ENCODE measurements at places on chromosomes 4 and X.
A peak's percentile ranks its signal among the peaks of the same experiment; 100 is the strongest.

- H3K4me3 ChIP-seq = no peak overlapping the region
- no peak overlapping the region for H3K27ac ChIP-seq
- H3K27me3 ChIP-seq = no peaks in the 10 kb centered on the region
- H3K4me1 ChIP-seq = no peaks in the 10 kb centered on the region
Measured at GRCh38 chrX:109393859-109394258, 88.0 kb downstream of the GUCY2F start.

GRCh38 chr4:104217526-104217925 is 277.2 kb downstream of the CXXC4 start:
- DNase-seq = no peak
- no peak overlapping the region for H3K4me3 ChIP-seq
- no peaks in the 10 kb centered on the region for H3K27me3 ChIP-seq
- no peaks in the 10 kb centered on the region for H3K4me1 ChIP-seq

GRCh38 chr4:160808174-160808573 is 1355.6 kb downstream of the FSTL5 start:
- DNase-seq = no peak
- H3K4me1 ChIP-seq = no peaks in the 10 kb centered on the region
- no peaks in the 10 kb centered on the region for H3K27me3 ChIP-seq
- no peak overlapping the region for H3K27ac ChIP-seq
- H3K4me3 ChIP-seq = no peak overlapping the region

GRCh38 chr4:108637856-108638255 is 12.5 kb upstream of the OSTC start:
- H3K27me3 ChIP-seq = no peaks in the 10 kb centered on the region
- H3K36me3 ChIP-seq = peaks cover 14% of the 10 kb centered on the region
- peak overlapping the region; percentile 36 for H3K27ac ChIP-seq
- DNase-seq = peak; percentile 62

DNA sequence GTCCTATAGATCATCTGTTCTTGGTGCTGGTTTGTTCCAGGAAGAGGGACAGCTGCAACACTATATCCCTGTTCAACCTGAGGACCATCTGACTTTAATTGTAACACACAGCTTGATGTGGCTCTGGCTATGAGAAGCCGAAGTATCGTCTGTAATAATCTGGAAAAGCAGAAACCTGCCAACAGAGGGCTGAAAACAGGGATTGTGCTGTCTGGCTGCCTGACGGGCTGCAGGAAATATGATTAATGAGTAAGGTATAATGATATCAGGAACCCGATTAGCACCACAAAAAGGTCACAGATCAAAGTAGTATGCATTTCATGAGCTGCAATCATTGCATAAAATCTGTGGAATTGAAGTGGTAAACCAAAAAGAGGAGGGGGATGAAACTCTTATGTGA is 170.4 kb upstream of the MAB21L2 start:
- no peaks in the 10 kb centered on the region for H3K27me3 ChIP-seq
- H3K4me1 ChIP-seq = no peaks in the 10 kb centered on the region
- no peaks in the 10 kb centered on the region for H3K36me3 ChIP-seq
- no peak overlapping the region for H3K27ac ChIP-seq
- no peak for DNase-seq

DNA sequence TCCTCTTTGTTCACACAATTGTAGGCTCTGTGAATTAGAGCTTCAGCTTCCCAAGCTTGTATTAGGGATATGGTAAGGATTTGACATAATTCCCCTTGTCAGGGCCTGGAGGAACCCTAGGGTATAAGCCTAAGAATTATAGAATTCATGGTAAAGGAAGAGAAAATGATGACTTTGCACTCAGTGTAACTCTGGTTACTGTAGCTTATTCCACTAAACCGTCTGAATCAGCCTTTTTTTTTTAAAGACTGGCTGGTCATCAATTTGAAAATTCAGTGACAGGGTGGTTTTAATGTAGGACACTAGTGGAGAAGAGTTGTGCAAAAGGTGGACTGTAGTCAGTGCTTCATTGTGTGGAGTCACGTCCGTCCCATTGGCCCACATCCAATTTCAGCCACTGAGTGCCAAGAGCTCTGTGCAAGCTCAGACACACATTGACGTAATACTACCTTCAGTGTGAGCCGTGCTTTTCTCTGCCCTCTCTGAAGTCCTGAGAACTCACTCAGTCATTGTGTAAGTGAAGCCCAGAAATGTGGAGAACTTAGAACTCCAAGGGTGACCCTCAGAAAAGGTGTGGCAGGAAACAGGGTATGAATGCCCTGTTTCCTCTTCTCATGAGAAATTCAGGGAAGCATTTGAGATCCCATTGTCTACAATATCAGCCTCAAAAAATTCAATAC is 449.8 kb downstream of the C4orf33 start:
- no peaks in the 10 kb centered on the region for H3K4me1 ChIP-seq
- no peak overlapping the region for H3K4me3 ChIP-seq
- no peaks in the 10 kb centered on the region for H3K27me3 ChIP-seq
- no peak overlapping the region for H3K27ac ChIP-seq
- no peaks in the 10 kb centered on the region for H3K36me3 ChIP-seq

DNA sequence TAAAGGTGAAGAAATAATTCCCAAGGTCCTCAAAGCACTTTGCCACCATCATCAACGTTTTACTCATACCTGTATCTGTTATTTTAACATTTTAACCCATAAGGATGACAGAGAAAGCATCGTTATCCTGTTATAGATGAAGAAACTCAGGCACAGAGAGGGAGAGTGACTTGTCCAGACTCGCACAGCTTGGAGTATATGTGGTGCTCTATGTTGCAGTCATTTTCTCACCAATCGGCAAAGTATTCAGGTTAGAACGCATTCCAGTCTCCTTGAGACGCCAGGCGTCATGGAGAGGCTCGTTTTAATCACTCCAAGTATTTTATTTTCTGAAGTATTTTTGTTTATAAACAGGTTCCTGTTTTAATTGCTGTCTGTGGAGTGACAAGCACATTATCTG is 73.5 kb downstream of the IRF2 start:
- H3K27me3 ChIP-seq = no peaks in the 10 kb centered on the region
- H3K4me3 ChIP-seq = no peak overlapping the region
- peaks cover 12% of the 10 kb centered on the region for H3K4me1 ChIP-seq
- H3K27ac ChIP-seq = peak overlapping the region; percentile 85
- no peak for DNase-seq
- H3K36me3 ChIP-seq = peaks cover 16% of the 10 kb centered on the region

DNA sequence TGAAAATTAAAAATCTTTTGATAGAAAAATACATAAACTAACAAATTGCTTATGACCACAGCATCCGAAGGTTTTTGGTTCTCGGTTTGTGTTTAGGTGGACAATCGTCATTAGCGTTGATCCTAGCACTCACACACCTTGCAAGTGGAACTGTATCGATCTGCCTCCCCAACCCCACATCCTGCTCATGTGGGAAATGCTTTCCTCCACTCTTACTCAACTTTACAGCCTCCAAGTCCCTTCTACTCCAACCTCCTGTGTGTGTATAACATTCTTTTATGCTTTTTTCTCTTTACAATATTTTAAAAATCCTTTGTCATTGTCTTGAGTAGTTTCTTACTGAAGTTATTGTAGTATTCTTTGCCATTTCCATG is 15.6 kb upstream of the TMEM131L start:
- peaks cover 5% of the 10 kb centered on the region for H3K4me1 ChIP-seq
- H3K27me3 ChIP-seq = no peaks in the 10 kb centered on the region
- H3K36me3 ChIP-seq = no peaks in the 10 kb centered on the region

DNA sequence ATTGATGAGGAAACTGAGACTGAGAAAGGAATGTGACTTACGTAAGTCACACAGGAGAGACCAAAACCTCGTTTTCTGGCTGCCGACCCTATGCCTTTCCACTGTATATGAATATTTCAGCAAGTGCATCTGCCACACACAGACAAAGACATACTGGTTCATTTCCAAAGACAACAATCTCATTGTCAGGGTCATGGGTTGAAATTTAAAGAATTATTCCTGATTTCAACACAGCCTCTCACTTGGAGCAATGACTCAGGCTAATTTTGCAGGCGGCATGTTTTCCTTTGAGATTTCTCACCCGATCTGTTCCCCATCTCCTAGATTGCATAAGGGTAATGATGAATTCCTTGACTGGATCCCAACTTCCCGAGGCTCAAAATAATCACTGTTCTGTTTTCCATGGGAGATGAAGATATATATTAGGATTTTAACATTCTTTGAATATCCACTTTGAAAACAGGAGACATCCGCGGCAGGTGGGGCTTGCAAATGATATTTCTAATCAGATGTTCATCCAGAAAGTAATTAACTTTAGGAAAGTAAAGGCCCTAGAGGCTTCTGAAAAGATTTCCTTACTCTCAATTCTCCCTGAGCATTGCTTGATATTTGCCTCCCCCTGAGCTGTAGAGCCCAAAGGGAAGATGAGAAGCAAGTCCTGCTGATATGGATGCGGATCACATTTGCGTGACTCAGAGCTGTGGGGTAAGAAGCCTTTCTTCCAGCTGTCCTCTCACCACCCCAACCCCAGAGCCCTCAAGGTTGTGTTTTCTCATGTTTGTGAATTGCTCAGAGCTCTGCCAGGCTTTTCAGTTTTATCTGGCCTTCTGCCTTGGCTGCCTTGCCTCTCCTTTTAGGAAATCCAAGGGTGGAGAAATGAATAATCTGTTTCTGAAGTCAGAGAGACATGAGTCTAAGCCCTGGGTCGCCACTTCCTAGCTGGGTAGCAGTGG is 361.1 kb upstream of the BOD1L1 start:
- no peaks in the 10 kb centered on the region for H3K36me3 ChIP-seq
- H3K4me3 ChIP-seq = peak overlapping the region; percentile 27
- peak overlapping the region; percentile 89 for H3K27ac ChIP-seq
- H3K27me3 ChIP-seq = 0 out of 2 replicates have a peak, but pooled peaks cover 12% of the 10 kb centered on the region
- H3K4me1 ChIP-seq = peaks cover 37% of the 10 kb centered on the region

DNA sequence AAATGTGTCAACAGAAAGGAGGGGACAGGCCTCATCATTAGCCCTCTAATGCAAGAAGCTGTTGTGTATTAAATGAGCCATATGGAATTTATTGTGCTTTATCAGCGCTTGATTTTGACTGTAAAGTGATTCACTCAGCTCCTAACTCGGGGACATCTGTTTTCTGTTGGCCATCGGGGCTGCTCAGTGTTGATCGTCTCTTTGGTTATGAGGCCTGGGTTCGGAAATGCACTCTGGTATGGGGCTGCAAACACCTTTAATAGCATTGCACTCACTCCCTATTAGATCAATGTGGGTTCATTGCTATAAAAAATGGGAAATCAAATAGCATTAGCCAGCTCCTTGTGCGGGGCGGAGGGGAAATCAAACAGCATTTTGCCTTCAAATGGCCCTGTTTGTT is 6.4 kb downstream of the ARX start:
- DNase-seq = no peak
- no peaks in the 10 kb centered on the region for H3K36me3 ChIP-seq
- peaks cover 55% of the 10 kb centered on the region for H3K27me3 ChIP-seq
- no peak overlapping the region for H3K27ac ChIP-seq
- H3K4me3 ChIP-seq = no peak overlapping the region

DNA sequence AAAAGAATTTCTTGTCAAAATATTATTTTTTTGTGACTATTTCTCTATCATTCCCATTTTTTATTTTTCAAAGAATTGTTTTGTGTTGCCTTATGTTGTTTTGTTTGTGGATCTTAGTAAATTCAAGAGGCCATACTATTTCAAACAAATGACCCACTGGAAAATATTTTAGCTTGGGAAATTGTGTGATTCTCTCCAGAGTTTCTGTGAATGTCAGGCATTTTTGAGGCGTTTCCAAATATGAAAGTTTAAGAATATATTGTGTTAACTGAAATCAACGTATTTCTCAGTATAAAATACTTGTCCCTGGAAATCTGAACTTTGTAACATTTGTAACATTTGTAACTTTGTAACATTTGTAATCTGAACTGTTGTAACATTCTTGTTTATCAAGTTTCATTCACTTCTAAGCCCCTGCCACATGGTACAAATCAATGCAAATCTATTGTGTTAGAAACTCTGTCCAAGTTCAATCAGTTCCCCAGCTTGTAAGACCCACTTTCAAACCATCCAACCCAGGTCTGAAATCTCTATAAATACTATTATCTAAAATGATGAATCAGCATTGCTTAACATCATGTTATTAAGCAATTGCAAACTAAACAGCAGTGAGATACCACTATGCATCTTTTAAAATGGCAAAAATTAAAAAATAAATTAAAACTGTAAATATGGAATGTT is 465.4 kb upstream of the GRID2 start:
- H3K36me3 ChIP-seq = no peaks in the 10 kb centered on the region
- H3K27ac ChIP-seq = no peak overlapping the region
- no peaks in the 10 kb centered on the region for H3K4me1 ChIP-seq

GRCh38 chr4:174278467-174278866 is 5.0 kb downstream of the FBXO8 start:
- no peak for DNase-seq
- H3K27ac ChIP-seq = no peak overlapping the region
- peaks cover 13% of the 10 kb centered on the region for H3K4me1 ChIP-seq
- H3K4me3 ChIP-seq = no peak overlapping the region
- no peaks in the 10 kb centered on the region for H3K27me3 ChIP-seq
- H3K36me3 ChIP-seq = peaks cover 8% of the 10 kb centered on the region

DNA sequence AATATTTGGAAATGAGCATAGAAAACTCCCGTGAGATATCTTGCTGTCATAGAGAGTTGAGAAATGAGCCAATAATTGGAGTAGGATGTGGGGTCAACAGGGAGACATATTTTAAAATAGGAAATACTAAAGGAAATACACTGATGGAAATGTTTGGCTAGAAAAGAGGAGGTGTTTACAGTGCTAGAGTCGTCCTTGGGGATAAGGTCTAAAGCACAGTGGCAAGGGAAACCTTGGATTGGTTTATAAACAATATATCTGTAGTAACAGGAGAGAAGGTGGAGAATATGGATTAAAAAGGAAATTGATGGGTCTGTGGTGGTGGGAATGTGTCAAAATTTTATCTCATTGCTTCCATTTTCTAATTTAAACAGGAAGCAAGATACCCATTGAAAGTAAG is 82.1 kb downstream of the PPEF2 start:
- no peak for DNase-seq
- H3K27me3 ChIP-seq = no peaks in the 10 kb centered on the region
- peaks cover 11% of the 10 kb centered on the region for H3K36me3 ChIP-seq
- no peak overlapping the region for H3K27ac ChIP-seq
- no peak overlapping the region for H3K4me3 ChIP-seq

- H3K27ac ChIP-seq = no peak overlapping the region
- no peaks in the 10 kb centered on the region for H3K4me1 ChIP-seq
- no peak overlapping the region for H3K4me3 ChIP-seq
Measured at GRCh38 chrX:12410523-12410922, 272.2 kb downstream of the FRMPD4 start.

DNA sequence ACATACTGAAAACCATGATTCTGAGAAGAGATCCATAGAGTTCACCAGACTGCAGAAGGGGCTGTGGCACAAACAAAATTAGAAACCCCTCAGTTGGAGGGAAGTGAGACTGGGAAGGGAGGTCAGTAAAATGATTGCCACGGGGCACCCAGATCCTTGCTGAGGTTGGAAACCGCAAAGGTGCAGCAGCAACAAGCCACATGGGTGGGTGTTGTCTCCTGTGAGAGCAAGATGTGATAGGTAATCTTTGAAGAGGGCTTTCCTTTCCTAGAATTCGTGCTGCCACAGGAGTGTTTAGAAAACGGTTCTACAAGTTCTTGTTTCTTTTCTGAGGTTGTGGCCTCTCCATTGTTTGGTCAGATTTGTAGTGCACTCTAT is 85.5 kb downstream of the NFKB1 start:
- DNase-seq = no peak
- H3K36me3 ChIP-seq = peaks cover 47% of the 10 kb centered on the region
- H3K27ac ChIP-seq = no peak overlapping the region
- H3K27me3 ChIP-seq = no peaks in the 10 kb centered on the region

GRCh38 chr4:184848510-184848909 is 22.7 kb upstream of the ACSL1 start:
- no peaks in the 10 kb centered on the region for H3K36me3 ChIP-seq
- no peak overlapping the region for H3K4me3 ChIP-seq
- H3K27me3 ChIP-seq = no peaks in the 10 kb centered on the region
- no peak for DNase-seq

All from GM23248 (cell line).